SW480 (cell line): ENCODE measurements at places on chromosomes 12 and 14.
A peak's percentile ranks its signal among the peaks of the same experiment; 100 is the strongest.

- no peak for DNase-seq
Measured at GRCh38 chr12:1838994-1839365, 18.6 kb downstream of the LRTM2 start.

GRCh38 chr12:318759-319515 is 56.3 kb upstream of the SLC6A13 start:
- no peak for DNase-seq

- DNase-seq, result no peak
Measured at GRCh38 chr12:15411842-15412241, 89.5 kb downstream of the PTPRO start.

- DNase-seq, result peak; percentile 93
Measured at GRCh38 chr12:106288494-106289195, 13.9 kb upstream of the TCP11L2 start.

GRCh38 chr12:57605811-57606311 is 1.2 kb downstream of the DTX3 start:
- no peak for DNase-seq

DNA sequence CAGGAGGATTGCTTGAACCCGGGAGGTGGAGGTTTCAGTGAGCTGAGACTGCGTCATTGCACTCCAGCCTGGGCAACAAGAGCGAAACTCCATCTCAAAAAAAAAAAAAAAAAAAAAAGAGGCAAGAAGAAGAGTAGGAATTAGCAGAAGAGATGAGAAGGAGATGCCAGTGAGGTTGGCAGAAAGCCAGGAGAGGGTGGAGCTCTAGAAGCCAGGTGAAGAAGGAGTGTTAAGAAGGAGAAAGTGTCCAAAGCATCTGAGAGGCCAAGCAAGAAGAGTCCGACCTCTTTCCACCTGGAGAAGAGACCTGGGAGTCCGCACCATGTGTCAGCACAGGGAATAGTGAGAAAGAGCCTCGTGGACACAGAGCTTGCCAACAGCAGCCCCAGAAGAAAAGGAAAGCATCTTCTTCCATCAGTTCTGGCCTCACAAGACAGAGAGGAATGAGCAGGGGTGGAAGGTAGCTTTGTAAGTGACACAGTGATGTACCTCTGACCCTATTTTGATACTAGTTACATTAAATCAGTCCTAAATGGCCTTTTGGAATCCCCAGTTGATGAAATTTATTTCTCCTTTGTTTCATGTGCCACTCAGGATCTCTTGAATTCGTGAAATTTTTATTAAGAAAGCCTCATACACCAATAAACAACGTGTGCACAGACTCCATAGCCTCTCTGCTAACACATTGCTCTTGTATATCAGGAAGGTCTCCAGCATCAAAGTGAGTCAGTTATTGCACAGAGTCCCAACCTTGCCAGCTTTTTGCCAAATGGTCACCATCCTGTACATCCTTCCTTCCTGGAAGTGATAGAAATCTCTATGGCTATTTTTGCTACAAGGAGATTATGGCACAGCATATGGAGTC is 70.6 kb downstream of the SAMD4A start:
- DNase-seq, result no peak

- no peak for DNase-seq
Measured at GRCh38 chr12:82299319-82300025, 58.7 kb downstream of the CCDC59 start.

DNA sequence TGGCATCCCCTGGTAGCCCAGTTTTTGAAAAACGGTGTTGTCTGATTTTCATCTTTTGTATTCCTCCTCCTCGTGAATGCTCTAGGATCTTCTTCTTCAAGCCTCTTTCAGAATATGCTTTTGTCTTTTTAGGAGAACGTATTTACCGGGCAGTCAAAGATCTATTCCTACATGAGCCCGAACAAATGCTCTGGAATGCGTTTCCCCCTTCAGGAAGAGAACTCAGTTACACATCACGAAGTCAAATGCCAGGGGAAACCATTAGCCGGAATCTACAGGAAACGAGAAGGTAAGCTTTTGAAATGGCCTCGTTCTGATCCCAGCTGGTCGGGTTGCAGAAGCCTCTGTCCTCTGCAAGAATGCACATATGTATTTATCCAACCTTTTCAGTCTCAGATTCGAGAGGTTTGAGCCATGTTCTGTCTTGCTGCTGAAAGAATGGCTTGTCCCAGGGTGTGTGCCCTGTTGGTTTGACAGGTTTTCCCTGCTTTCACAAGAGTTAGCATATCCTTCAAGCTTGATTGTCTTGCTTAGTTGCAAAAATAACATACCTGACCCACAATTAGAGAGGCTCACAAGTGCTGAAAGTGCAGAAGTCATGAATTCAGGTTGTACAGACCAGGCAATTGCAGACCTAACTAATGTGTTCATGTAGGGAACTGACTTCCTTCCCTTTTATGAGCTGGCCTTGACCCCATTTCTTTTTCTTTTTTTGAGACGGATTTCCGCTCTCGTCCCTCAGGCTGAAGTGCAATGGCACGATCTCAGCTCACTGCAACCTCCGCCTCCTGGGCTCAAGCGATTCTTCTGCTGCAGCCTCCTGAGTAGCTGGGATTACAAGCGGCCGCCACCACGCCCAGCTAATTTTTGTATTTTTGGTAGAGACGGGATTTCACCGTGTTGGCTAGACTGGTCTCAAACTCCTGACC is 6.8 kb downstream of the KMT5A start:
- no peak for DNase-seq

- no peak for DNase-seq
Measured at GRCh38 chr12:44159862-44160261, 324.0 kb downstream of the TMEM117 start.

DNA sequence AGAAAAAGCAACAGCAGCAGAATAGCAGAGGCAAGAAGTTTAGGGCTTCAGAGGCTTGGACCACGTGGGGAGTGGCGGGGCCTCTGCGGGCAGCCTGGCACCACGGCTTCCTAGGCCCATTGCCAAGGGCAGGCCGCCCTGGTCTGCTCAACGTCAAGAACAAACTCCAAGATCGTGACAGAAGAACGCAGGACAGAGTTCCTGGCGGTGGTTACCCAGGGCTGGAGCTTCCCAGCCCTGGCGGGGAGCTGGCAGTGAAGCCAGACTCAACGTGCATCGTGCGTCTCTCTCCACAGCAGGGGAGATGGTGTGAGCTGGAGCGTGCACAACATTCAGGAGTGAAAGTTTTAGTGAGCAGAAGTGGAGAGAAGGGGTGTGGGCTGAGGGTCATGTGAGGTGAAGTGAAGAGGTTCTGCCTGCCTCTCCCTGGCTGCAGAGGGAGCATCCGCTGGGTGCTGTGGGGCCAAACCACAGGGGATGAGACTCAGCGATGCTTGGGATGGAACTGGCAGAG is 13.9 kb upstream of the CACNA2D4 start:
- no peak for DNase-seq

- no peak for DNase-seq
Measured at GRCh38 chr12:52350021-52350620, 17.2 kb downstream of the KRT85 start.

- no peak for DNase-seq
Measured at GRCh38 chr12:113285679-113286610, 49.0 kb downstream of the SLC8B1 start.

GRCh38 chr12:76962099-76962498 is 83.3 kb upstream of the CSRP2 start:
- no peak for DNase-seq

DNA sequence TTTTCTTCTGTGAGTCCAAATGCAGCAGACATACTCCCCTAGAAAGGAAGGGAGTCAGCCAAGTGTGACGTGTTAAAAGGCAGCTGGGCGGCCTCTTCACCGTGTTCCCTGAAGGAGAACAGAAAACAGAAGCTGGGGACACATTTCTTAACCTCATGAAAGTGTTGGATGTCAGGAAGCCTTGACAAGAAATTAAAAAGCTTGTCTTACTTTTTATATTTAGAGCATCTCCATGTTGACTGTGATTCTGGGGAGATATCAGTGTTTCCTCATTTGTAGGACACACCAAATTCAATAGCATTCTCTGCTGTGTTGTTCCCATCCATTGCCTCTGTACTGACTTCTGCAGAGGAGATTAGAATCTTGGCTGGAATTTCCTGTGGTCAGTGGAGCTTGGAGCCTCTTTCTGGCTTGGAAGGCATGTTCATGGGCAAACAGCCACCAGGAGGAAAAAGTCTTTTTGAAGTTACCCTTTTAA is 93.7 kb downstream of the RMST start:
- peak; percentile 6 for DNase-seq

DNA sequence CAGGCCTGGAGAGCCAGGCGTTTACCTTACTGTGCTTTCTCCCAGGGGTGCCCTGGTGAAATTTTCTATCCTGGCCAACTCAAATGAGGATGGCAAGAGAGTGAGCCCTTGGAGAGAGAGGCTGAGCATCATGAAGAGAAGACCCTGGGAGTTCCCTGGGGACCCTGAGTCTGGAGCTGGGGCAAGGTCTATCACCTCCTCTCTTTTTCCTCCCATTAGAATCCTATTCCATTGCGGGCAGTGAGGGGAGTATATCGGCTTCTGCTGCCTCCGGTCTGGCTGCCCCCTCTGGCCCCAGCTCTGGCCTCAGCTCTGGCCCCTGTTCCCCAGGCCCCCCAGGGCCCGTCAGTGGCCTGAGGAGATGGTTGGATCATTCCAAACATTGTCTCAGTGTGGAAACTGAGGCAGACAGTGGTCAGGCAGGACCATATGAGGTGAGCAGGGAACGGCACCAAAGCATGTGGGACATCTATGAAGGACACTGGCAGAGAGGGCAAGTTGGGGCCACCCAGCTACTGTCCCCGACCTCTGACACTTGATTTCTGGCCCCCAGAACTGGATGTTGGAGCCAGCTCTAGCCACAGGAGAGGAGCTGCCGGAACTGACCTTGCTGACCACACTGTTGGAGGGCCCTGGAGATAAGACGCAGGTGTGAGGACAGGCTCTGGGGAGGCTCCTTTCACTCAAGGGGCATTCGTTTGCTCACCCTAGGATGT is 1.6 kb downstream of the ARHGEF25 start:
- DNase-seq, result no peak

- no peak for DNase-seq
Measured at GRCh38 chr14:68650404-68650994, 142.4 kb downstream of the ZFP36L1 start.

- DNase-seq, result no peak
Measured at GRCh38 chr12:109575683-109576082, 2.1 kb downstream of the MVK start.

DNA sequence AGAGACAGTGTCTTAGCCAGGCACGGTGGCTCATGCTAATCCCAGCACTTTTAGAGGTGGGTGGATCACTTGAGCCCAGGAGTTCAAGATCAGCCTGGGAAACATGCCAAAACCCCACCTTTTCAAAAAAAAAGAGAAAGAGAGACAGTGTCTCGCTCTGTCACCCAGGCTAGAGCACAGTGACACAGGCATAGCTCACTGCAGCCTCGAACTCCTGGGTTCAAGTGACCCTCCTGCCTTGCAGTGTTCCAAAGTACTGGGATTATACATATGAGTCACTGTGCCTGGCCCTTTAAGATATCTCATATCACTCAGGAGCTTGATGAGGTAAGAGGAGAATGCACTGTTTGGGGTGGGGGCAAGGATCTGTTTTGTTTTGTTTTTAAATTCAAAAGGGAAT is 48.1 kb upstream of the LTBP2 start:
- DNase-seq, result no peak

GRCh38 chr12:70430400-70430799 is 64.3 kb downstream of the KCNMB4 start:
- no peak for DNase-seq

- DNase-seq, result no peak
Measured at GRCh38 chr12:2841056-2841650, 6.3 kb upstream of the NRIP2 start.

DNA sequence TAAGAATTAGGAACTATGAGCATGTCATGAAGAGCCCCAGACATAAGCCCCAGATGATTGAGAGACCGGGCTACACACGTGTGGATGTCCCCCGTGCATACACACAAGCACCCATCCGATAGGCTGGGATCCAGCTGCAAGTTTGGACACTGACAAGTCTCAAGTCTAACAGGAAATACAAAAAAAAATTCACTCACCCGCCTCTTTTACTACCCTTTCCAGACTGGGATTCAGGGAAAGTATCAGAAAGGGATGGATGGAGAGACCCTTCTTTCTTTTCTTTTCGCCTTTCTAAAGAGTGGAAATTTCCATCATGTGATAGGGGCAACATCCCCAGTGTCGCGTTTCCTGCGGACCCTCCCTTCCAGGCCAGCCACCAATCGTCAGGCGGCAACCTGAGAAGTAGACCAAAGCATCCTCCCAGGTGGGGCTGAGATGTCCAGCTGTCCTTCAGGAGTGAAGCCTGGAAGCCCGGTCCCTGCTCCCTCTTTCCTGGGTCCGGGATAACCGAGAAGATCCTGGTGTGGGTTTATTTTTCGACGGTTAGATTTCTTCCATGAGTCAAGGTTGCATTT is 6.4 kb upstream of the SLC38A4 start:
- no peak for DNase-seq

DNA sequence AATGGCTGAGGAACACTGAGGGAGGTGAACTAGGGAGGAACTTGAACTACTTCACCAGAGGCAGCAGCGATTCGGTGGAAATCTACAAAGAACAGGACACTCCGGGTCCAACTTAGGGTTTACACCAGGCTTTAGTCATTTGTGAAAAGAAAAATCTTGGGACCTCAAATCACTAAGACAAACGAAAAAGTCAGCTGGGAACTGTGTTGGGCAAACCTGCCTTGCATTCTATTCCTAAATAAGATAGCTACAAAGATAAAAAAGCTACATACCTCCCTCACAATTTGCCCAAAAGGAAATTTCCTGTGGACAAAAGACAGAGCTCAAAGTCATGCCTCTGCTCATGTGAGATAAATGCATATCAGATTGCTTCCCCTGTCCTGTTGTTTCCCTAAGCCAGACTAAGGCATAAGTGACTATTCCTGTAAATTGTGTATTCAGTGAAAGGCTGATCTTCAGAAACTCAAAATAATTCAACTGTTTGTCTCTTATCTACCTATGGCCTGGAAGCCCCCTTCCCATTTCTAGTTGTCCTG is 106.6 kb downstream of the APAF1 start:
- no peak for DNase-seq

DNA sequence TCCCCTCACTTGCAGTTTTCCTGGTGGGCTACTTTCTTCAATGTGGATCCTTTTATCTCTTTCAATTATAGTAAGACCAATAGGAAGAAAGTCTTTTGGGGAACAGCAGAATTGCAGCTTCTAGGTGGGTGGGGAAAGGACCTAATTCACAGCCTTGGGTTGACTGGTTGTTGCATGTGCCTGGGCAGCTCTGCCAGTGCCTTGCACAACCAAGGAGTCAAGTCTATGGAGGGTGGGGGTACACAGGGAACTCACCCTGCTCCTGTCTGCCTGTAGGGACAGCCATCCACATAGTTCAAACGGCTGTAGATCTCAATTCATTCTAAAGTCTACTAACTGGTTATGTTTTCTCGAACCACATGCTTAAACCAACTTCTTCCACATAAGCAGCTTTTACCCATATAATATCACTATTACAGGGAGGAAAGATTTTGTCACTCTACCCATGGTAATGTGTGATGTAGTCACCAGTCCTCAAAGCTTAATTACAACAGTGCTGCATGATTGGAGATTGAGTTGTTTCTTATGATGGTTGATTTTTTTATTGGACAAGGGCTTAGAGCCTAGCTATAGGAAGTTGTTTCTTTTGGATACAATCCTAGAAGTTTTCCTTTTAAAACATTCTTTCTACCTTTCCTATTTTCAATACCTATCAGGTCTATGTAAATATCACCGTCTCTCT is 117.7 kb upstream of the FRMD6 start:
- no peak for DNase-seq
